ENCODE measurements at places on chromosomes 7 and 10.

- no peak for DNase-seq
Observed at GRCh38 chr7:38881947-38882684, 26.9 kb downstream of the VPS41 start.

GRCh38 chr10:117339578-117339977, 35.7 kb downstream of the PDZD8 start:
- DNase-seq = no peak

DNA sequence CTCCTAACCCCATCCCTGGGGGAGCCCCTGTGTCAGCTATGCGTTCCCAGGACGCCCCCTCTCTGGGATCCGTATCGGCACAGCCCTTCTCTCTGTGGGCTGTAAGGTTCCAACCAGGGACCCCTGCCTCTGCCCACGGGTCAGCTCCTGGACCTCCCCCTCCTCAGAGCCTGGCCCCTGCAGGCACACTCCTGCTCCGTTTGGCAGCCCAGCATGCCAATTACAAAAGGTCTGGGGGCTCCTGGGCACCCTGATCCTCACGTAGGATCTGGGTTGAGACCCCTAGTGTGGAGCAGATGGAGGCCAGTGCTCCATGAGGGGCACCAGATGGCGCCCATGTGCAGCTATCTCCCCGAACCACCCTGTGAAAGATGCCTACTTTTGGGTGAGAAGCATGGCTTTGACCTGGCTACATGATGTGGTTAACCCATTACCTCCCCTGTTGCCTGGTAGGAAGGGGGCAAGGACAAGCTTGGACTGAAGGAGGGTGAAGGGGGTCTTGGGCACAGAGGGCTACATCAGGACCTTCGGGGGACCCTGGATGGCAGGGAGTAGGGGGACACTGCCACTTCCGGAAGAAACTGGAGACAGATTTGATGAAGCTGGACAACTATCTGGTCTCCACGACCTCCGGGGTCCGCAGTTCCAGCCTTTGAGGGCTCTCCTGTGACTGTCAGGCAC, 9.0 kb downstream of the TACR2 start:
- peak; percentile 65 for DNase-seq

DNA sequence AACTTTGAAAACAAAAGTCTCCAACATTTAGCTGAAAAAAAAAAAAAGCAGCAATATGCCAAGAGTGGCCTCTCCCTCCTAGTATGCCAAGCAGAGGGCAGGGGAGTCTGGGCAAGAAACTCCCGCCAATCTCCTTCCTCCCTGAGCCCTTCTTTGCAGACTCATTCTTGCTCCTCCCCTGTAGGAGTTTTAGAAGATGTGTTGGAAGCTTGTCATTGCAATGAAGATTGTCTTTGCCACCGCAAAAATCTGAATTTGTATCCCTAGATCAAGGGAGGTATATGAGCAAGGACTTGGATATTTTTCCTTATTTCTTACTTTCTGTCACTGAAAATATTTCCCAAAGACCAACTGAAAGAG, 2.6 kb upstream of the TNS3 start:
- no peak for DNase-seq

DNA sequence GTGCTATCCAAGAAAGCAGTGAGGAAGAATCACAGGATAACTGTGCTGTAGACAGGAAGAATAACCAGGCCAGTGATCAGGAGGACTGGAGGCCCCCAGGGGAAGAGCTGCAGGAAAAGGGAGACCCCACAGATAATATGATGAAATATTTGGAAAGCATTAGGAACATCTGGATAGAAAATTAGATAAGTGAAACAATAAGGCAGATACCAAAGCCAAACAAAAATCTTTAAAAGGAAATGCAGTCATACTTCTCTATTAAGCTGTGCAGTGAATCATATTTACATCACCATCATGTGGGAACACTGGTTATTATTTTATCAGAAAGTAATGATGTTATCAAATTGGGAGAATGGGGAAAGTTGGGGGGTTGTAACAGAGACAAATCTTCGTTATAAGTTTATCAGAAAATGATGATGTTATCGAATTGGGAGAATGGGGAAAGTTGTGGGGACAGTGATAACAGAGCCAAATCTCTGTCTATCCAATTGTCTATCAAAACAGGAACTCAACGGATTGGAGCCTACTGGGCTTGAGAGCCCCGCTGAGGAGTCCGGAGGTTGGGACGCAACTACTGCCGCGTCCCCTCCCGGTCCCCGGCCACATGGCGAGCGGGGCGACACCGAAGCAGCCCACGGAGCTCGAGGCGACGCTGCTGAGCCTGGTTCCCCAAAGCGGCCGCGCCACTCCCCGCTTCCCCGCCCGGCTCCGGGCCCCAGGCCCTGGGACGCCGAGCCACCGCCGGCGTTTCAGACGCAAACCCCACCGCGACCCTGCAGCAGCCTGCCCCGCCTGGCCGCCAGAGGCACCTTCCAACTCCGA, 14.0 kb upstream of the RALA start:
- no peak for DNase-seq

GRCh38 chr7:13848681-13849131, 140.8 kb downstream of the ETV1 start:
- DNase-seq = no peak

DNA sequence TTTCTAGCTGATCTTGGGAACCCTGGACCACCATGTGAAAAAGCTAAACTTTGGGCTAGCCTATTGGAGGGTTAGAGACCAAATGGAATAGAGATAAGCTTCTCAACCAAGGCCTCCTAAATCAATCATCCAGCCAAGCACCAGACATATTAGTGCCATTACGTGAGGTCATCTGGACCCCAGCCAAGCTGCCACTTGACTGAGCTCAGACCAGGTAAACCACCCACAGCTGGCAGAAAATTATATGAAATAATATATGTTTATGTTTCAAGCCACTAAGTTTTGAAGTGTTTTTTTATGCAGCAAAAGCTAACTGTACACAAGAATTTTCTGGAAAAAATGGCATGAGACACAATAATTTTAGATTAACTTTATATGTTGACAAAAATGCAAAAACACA, 82.6 kb upstream of the PCGF5 start:
- no peak for DNase-seq

GRCh38 chr7:106281585-106282318, 3.0 kb downstream of the NAMPT start:
- DNase-seq = no peak

- DNase-seq = no peak
Observed at GRCh38 chr7:14765731-14766130, 136.8 kb downstream of the DGKB start.

DNA sequence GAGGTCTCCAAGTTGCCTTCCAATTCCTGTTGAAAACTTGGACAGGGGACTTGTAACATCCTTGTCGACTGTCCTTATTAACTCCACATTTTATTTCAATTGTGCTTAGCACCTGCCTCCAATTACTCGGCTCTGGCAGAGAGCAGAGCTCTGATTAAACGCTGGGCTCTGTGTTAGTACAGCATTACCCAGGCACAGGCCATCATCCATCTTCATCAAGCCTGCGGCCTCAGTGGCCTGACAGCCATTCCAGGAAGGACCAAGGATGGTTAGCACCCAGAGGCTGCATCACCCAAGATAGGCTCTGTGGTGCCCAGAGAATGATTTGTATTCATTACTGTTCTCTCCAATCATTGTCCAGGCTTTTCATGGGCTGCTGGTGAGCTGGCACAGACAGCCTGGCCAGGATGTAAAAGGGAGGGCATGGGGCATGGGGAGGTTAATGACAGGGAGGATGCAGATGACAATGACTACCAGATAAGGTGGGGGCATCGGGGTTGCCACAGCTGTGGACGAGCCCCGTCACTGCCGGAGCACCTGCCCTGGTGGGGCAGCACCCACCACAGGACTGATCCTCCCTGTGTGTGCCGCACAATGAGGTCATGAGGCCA, 123.3 kb downstream of the PTPN20 start:
- DNase-seq = no peak

DNA sequence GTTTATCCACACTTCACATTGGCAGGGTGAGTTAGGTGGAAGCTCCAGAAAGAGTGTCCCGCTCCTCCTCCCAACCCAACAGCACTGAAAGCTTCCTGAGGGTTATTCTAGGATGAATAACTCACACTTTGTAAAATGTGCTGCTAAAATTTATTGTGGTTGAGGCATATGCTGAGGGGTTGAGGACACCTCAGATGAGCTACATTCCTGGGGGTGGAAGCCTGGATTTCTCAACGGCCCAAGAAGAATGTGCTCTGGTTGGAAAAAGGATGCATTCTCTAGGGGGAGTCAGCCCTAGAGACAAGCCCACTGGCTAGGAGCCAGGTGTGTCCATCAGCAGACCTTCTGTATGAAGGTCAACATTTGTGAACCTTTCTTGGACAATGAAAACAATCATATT, 91.5 kb upstream of the PDE1C start:
- no peak for DNase-seq

DNA sequence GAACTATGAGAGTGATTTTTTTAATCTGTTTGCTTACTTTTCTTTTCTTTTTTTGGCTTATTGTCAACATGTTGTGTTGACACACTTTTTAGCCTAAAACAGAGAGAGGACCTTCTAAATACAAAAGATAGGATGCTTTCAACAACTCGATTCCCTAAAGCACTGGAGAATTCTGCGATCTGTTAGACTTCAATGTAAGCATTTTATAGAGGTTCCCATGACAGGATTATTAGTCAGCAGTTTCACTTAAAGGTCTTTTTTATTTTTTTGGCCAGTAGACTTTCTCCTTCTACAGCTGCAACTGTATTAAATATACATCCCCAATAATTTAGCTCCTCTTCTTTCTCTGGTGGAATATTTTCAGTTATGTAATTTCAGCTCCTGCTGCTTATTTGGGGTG, 12.7 kb upstream of the NRP1 start:
- DNase-seq = no peak

GRCh38 chr7:115350764-115351163, 428.9 kb downstream of the MDFIC start:
- no peak for DNase-seq

- no peak for DNase-seq
Observed at GRCh38 chr7:130566168-130566897, 74.4 kb downstream of the MEST start.

All from H1 (cell line).